Dermis lymphatic vessel endothelial cell (primary cell): ENCODE measurements at places on chromosomes 2 and 18. TPM values are rescaled to one million over a fixed set of nuclear protein-coding genes. Genes with fewer than 3 reads are reported as not detected.

Gene IL1B
- not detected in 2 replicates for total RNA-seq

Gene ATOH8
- total RNA-seq = 16.5 and 36.4 TPM in 2 replicates

Gene RFX8
- total RNA-seq = 0.11 and 0.17 TPM in 2 replicates

Gene MARCO
- not detected in 2 replicates for total RNA-seq

Gene KLF11
- 5.2 and 8.3 TPM in 2 replicates for total RNA-seq

Gene CROCC2
- not detected in 2 replicates for total RNA-seq

Gene ADAM23
- total RNA-seq = 0.22 and 0.69 TPM in 2 replicates

Gene CACNB4
- total RNA-seq = 0.11 and 0.26 TPM in 2 replicates

Gene CABYR
- 0.22 and 1.0 TPM in 2 replicates for total RNA-seq

Gene ITGA4
- total RNA-seq = 0.52 and 3.7 TPM in 2 replicates

Gene C2orf66
- 0.09 TPM in 1 of 2 replicates, not detected in the other for total RNA-seq

Gene UBR3
- 45.6 and 64.2 TPM in 2 replicates for total RNA-seq

Gene TANC1
- 66.3 and 101 TPM in 2 replicates for total RNA-seq

Gene LYG1
- 0.22 and 0.34 TPM in 2 replicates for total RNA-seq

Gene CHRNA1
- 0.76 TPM in 1 of 2 replicates, not detected in the other for total RNA-seq

Gene MYO7B
- total RNA-seq = 0.11 and 0.26 TPM in 2 replicates

Gene DES
- total RNA-seq = not detected in 2 replicates

Gene IL37
- total RNA-seq = not detected in 2 replicates

Gene SEPTIN10
- total RNA-seq = 122 and 146 TPM in 2 replicates

Gene CRYGC
- not detected in 2 replicates for total RNA-seq

Gene CD28
- 0.09 and 0.11 TPM in 2 replicates for total RNA-seq

Gene UGT1A3
- not detected in 2 replicates for total RNA-seq

Gene CMPK2
- 0.26 and 0.33 TPM in 2 replicates for total RNA-seq

Gene AFF3
- total RNA-seq = 0.11 TPM in 1 of 2 replicates, not detected in the other

Gene RANBP2
- 60.0 and 81.8 TPM in 2 replicates for total RNA-seq

Gene KCTD1
- 5.4 and 6.9 TPM in 2 replicates for total RNA-seq

Gene CD8A
- not detected in 2 replicates for total RNA-seq

Gene IL36G
- not detected in 2 replicates for total RNA-seq

Gene LRATD1
- total RNA-seq = 0.98 and 3.4 TPM in 2 replicates

Gene ALPI
- total RNA-seq = not detected in 2 replicates
